Ureter (tissue), 1 donor: ENCODE measurements at places on chromosomes 1 and 21. TPM values are rescaled to one million over a fixed set of nuclear protein-coding genes. Genes with fewer than 3 reads are reported as not detected.

- DNase-seq: no peak
Measured at GRCh38 chr1:159214149-159214760, 9.6 kb downstream of the ACKR1 start.

DNA sequence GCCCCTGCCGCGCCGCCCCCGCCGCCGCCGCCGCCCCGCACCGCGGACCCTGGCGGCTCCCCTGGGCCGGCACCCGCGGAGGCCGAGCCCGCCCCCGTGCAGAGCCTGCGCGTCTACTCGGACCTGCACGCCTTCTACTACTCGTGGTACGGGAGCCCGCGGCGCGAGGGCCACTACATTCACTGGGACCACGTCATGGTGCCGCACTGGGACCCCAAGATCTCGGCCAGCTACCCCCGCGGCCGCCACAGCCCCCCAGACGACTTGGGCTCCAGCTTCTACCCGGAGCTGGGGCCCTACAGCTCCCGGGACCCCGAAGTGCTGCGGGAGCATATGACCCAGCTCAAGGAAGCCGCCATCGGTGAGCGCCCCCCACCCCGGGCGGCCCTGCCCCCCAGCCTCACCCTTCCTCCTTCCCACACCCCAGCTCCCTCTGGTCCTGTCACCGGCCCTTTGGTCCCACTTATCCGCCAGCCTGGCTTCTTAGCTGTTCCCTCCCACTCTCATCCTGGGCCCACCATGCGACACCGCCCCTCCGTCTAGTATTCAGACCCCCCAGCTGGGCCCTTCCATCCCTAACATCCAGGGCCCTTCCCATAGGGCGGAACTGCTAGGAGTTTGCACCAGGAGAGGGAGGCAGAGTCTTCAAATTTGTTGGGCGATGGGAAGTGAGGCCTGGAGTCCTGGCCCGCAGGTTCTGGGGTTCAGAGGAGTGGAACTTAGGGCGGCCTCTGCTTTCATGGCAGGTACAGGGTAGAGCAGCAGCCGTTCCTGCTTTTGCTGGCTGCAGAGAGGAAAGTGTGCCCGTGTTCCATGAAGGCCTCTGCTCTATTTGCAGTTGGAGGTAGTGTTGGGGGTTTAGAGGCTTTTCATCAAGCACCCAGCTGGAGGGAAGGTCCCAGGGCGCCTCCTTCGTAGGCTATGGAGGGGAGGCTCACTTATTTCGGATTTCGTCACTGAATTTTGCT, 1.0 kb downstream of the MANEAL start:
- no peak for DNase-seq

GRCh38 chr1:57544345-57544744, 120.5 kb upstream of the DAB1 start:
- no peak for DNase-seq

DNA sequence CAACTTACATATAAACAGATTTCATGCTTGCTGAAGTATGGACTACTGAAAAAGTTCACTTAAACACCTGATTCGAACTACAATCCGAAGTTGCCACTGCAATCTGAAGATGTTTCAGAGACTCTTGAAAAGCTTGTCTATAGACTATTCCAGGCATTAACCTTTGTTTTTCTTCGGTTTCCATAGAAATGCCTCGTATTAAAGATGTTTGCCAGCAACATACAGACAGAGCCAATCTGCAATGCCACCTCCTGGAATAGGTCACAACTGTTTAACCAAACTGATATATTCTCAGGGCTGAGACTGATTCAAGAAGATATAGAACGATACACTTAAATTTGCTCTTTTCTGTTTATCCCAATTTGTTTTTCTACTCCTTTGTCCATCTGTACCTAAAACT, 28.9 kb upstream of the DMRTB1 start:
- no peak for DNase-seq

GRCh38 chr1:98129491-98129890, 208.7 kb upstream of the DPYD start:
- no peak for DNase-seq

Gene SPATA45
- not detected for total RNA-seq

- no peak for DNase-seq
Measured at GRCh38 chr1:56507925-56508522, 71.3 kb downstream of the PLPP3 start.

DNA sequence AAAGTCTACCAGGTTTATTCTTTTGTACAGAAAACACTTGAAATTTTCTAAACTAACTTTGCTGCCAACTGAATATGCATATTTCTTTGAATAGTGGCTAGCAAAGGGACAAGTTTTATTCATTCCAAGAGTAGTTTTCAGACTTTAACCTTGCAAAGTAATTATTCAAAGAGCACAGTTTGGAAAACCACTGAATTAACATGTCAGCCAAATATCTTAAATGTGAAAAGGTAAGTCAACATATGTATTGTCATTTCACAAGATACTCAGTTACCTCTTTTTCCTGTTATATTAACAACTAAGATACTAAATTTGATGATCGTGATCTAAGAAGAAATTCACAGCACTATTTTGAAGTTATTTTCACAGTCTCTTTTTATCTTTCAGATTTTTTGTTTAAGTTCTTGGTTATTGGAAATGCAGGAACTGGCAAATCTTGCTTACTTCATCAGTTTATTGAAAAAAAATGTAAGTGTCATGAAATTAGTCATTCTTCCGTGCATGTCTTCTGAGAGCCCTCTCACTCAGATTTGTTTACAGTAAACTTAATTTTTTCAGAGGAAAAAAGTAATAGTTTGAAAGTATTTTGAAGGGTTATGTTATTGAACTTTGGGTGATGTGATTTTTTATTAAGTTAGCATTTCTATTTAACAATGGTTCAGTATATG, 15.3 kb downstream of the RAB4A start:
- no peak for DNase-seq
